ENCODE measurements at places on chromosomes 7 and 10. TPM values are rescaled to one million over a fixed set of nuclear protein-coding genes. Genes with fewer than 3 reads are reported as not detected.

- DNase-seq: no peak
Measured at GRCh38 chr10:60869652-60870415, 74.2 kb downstream of the RHOBTB1 start.

DNA sequence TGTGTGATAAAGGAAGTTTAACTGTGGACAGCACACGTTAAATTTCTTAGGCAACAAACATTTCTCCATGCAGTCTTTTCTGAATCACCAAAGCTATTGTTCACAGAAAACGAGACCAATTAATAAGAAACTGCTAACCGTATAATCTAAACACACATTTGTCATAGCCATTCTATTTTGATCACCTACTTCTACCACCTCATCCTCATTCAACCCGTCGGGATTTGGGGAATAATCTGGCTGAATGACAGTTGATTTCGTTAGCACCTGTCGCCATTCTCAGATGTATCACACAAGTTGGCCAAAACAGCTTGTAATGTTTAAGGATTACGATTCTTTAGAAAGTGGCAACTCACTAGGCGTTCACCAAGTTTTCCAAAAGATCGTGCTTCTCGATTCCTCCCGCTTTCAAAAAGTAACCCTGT is 1.2 kb downstream of the EZH2 start:
- DNase-seq: no peak

DNA sequence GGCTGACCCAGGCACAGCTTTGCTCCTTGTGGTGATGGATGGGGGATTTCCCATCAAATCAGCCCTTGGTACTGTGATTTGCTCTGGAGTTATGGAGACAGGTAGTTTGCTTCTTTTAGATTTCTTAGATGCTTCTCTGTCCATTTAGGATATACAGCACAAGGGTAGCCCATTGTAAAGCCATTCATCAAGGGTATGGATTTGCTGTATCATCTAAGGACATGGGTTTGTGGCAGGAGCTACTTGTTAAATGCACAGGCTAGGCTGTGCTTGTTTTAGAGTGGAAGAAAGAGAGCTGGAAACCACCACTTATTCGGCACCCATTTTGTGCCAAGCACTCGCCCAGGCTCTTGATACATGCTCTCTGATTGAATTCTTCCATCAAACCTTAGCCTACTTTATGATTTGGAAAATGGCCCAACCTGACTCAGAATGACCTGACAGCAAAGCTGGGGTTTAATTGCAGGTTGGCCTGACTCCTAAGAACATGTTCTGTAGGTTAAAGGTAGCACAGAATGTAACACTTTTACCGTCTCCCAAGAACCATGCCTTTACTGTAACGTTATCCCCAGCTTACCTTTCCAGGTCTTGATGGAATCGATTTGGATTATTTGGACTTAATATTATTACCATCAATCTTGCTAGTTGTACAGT is 168.0 kb downstream of the SNX10 start:
- DNase-seq: no peak

DNA sequence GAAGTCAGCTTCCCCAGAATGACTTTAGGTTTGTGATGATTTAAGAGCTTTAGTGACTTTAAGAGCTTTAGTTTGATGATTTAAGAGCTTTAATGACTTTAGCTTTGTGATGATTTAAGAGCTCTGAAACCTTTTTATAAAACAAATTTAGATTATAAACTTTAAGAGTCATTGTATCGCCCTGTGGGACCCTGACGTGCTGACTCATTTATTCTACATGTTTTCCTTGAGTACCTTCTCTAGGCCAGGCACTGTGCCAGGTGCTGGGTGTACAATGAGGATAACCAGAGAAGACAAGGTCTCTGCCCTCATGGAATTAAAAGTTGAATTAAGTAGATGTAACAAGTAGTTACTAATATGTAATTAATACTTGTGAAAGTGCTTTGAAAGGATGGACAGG is 45.4 kb downstream of the CNNM1 start:
- no peak for DNase-seq

DNA sequence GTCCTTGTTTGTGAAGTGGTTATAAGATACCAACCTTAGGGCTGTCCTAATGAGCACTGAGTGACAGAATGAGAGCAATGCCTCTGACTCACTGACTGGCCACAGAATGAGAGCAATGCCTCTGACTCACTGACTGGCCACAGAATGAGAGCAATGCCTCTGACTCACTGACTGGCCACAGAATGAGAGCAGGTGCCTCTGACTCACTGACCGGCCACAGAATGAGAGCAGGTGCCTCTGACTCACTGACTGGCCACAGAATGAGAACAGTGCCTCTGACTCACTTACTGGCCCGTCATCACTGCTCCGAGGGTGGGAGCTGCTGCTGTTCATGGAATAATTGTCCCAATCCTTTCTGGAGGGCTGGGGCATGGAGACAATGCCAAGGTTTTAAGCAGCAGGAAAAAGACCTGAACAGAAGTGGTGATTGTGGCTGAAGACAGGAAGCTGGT is 265.2 kb upstream of the PPP2R2D start:
- DNase-seq: no peak

DNA sequence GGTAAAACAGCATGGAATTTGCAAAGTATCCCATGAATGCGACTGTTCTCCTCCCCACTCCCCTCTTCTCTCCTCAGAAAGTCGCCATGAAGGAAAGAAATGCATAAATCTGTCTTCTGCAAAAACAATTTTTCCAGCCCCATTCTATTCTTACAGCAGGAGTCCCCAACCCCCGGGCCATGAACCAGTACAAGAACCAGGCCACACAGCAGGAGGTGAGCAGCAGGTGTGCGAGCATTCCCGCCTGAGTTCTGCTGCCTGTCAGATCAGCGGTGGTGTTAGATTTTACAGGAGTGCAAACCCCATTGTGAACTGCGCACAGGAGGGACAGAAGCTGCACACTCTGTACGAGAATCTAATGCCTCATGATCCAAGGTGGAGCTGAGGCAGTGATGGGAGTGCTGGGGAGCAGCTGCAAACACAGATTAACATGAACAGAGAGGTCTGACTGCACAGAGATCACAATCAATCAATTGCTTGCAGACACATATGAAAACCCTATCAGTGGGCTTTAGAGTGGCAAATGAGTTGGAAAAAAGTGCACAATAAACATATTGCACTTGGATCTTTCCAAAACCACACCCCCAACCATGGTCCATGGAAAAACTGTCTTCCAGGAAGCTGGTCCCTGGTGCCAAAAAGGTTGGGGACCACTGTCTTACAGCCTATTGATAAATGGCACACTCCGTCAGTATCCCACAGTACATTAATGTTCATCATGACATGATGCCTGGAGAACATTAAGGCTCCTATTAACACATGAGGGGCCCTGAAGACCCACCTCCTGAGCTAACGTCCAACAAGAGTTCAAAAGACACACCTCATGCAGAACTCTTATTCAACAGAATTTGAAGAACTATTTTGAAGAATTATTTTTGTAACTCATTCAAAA is 205.0 kb downstream of the PTPRN2 start:
- no peak for DNase-seq

GRCh38 chr10:105596749-105597148 is 955.7 kb downstream of the SORCS3 start:
- no peak for DNase-seq

DNA sequence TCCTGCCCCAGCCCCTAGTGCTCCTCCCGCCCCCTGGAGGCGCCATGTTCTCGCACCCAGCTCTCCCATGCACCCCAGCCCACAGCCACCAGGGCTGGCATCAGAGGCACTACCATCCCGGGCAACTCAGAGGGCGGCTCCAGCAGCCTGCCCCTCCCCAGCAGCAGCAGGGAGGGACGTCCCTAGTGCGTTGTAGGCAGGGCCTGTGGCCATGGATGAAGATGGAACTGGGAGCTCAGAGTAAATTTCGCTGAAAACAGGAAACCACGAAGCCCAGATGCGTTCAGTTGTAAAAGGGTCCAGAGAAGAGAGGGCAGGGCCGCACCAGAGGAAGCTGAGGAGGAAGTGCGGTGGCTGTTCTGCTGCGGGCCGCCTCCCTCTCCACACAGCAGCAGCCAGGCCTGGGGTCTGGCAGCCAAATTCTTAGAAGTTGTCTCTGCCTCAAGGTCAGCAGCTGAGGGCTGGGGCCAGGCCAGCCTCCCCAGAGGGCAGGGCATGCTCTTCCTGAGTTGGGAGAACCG is 24.6 kb downstream of the VSIR start:
- DNase-seq: no peak

- no peak for DNase-seq
Measured at GRCh38 chr7:158740657-158741293, 36.2 kb upstream of the NCAPG2 start.

The EBF3 gene
- not detected for polyA plus RNA-seq

The CFAP43 gene
- 0.20 TPM for polyA plus RNA-seq

The SPAM1 gene
- not detected for polyA plus RNA-seq

The TCF7L2 gene
- polyA plus RNA-seq: 2.3 TPM

The CAMK2B gene
- 0.31 TPM for polyA plus RNA-seq

Data from keratinocyte (primary cell).